ENCODE measurements at places on chromosomes 5 and 9.

- no peak overlapping the region for H3K4me3 ChIP-seq
- no peaks in the 10 kb centered on the region for H3K36me3 ChIP-seq
- peaks cover 14% of the 10 kb centered on the region for H3K27me3 ChIP-seq
Measured at GRCh38 chr9:6098431-6098830, 83.0 kb upstream of the RANBP6 start.

DNA sequence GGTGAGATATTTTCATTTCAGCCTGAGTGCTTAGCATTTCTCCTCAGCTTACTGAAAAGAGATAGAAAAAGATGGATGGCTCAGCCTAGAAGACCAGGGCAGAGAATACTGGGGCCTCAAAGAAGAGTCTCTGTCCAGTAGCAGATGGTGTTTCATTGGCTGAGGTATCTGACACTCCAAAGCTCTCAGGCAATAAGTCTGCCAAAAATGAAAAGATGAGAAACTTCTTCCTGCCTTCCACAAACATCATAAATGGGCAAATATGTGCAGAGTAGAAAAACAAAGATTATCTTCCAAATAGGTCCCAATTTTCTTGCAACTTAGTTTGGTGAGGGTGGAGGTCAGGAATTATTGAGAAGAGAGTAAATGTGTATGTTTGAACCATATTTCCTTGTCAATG is 87.4 kb upstream of the ICE1 start:
- H3K36me3 ChIP-seq, result no peaks in the 10 kb centered on the region
- no peaks in the 10 kb centered on the region for H3K4me1 ChIP-seq
- H3K27ac ChIP-seq, result no peak overlapping the region
- H3K27me3 ChIP-seq, result no peaks in the 10 kb centered on the region
- H3K4me3 ChIP-seq, result no peak overlapping the region

DNA sequence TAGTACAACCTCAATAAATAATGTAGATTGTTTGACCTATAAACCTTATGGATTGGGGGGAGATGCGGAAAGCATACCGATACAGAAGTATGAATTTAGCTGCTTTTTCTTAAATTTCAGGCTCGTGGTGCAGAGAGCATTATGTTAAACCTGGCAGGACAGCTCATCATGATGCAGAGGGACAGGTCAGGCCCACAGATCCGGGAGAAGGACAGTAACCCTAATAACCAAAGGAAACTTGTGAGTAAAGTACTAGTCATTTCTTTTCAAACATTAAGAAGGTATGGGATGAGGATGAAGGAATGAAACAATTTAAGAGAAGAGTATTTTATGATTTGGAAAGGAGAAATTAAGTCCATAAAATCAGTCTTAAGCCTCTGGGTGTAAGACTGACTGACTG is 70.5 kb downstream of the ERMP1 start:
- no peaks in the 10 kb centered on the region for H3K27me3 ChIP-seq
- no peak overlapping the region for H3K4me3 ChIP-seq
- H3K36me3 ChIP-seq, result peaks cover 79% of the 10 kb centered on the region
- peaks cover 40% of the 10 kb centered on the region for H3K4me1 ChIP-seq

- peaks cover 3% of the 10 kb centered on the region for H3K27me3 ChIP-seq
- H3K36me3 ChIP-seq, result no peaks in the 10 kb centered on the region
- no peaks in the 10 kb centered on the region for H3K4me1 ChIP-seq
- no peak for DNase-seq
- no peak overlapping the region for H3K4me3 ChIP-seq
Measured at GRCh38 chr5:170475294-170476000, 28.4 kb upstream of the KCNIP1 start.

All from activated T-helper 2 cell treated with anti-CD3 and anti-CD28 coated beads, Interferon-gamma antibody, Interleukin-2, Interleukin-4, amounts not matched to agents 10 μg/mL and 5 μg/mL and 100 μg/mL, durations not matched to agents 14 hours and 24 hours and 36 hours (primary cell).